ENCODE measurements at places on chromosomes 11 and 22.

DNA sequence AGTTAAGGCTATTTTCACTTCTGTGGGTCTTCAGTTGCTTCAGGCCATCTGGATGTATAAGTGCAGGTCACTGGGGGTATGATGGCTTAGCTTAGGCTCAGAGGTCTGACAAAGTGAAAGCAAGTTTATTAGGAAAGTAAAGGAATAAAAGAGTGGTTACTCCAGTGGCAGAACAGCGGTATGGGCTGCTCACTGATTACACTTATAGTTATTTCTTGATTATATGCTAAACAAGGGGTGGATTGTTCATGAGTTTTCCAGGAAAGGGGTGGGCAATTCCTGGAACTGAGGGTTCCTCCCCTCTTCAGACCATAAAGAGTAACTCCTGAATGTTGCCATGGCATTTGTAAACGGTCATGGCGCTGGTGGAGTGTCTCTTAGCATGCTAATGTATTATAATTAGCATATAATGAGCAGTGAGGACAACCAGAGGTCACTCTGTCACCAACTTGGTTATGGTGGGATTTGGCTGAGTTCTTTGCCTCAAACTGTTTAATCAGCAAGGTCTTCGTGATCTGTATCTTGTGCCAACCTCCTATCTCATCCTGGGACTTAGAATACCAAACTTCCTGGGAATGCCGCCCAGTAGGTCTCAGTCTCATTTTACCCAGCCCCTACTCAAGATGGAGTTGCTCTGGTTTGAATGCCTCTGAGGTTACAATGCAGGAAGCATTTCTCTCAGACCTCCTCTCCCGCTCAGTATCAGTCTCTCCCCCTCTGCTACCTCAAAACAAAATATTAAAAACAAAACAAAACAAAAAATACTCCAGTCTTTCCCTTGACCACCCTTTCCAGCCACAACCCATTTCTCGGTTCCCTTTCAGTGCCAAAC lies 106.6 kb upstream of the SLC22A12 start:
- DNase-seq: no peak

GRCh38 chr11:106920899-106921509 lies 97.3 kb downstream of the GUCY1A2 start:
- DNase-seq: no peak

DNA sequence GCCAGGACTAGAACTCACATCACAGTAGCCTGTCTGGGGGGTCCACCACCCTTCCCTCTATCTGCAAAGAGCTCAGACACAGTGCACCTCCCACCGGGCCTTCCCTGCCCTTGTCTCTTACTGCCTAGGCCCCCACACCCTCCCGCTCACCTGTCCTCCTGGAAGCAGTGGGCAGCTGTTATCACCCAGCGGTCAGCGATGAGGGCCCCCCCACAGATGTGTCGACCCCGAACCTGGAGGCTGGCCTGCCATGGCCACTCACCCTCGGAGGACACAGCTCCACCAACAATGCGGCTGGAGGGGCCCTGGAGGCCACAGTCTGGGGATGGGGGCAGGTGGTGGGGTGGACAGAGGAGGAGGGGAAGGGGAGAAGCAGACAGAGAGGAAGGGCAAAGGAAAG lies 18.8 kb downstream of the KCTD17 start:
- no peak for DNase-seq

- no peak for DNase-seq
Measured at GRCh38 chr11:68695531-68695930, 11.2 kb downstream of the GAL start.

DNA sequence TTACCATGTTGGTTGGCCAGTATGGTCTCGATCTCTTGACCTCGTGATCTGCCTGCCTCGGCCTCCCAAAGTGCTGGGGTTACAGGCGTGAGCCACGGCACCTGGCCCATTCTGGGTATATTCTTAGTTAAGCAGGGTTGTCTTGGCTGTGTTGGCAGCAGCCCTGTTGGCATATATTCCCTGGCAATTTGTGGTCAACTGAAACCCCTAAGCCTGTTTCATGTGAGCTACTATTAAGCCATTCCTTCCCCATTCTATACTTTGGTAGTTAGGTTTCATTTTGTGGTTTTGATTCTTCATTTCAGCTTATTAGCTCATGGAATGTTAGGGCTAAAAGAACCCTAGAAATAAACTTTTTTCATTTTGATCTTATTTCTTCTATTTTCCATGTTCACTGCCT lies 22.2 kb upstream of the IL18BP start:
- no peak for DNase-seq

- no peak for DNase-seq
Measured at GRCh38 chr11:108518581-108518980, 20.4 kb upstream of the POGLUT3 start.

DNA sequence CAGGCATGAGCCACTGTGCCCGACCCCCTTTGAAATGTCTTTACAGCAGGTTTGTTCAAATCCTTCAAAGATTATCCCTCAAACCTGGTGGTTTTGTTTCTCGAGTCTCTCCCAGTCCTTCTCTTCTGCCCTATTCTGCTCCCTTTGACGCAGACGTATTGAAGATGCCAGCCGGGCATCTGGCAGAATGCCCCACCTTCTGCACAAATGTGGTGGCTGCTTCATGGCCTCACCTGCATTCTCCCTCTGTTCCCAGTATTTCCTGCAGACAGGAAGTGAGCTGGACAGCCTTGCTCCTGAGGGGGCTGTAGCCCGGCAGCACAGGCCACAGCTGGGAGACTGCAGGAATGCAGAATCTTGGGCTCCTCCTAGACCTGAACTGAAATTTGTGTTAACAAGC lies 4.8 kb upstream of the NAP1L4 start:
- no peak for DNase-seq

DNA sequence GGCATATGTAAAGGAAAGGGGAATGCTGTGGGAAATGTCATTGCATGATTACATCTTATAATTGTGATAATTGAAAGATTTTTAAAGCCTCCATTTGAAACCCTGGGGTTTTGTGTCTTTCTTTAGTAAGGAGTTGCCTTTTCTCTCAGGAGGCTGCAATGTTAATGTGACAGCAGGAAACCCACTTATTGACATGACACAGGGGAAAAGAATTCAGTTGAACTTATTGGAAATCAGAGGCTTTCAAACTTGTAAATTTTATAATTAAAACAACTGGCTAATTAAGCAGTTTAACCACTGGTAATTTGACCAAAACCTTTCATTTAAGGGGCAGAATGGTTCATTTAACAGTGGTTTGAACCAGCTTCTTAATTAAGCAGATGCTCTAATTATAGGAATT lies 31.2 kb downstream of the MRPL48 start:
- DNase-seq: no peak

GRCh38 chr22:42637555-42637954 lies 2.8 kb downstream of the ATP5MGL start:
- DNase-seq: no peak

- no peak for DNase-seq
Measured at GRCh38 chr11:110573411-110573810, 138.8 kb downstream of the ARHGAP20 start.

DNA sequence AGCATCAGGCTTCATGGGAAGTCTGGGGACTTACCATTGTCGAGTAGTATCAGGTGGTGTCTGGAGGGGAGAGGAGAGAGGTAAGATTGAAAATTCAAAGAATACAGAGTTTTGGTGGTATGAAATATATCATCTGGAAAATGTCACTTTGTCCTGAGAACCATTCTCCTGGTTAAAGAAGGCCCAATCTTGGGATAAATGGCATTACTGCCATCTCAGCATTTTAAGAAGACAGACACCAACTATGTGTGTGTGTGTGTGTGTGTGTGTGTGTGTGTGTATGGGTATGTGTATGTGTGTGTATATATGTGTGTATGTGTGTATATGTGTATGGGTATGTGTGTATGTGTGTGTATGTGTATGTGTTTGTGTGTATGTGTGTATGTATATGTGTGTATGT lies 673.3 kb downstream of the NTM start:
- DNase-seq: no peak

- no peak for DNase-seq
Measured at GRCh38 chr11:36724742-36725385, 126.8 kb upstream of the RAG2 start.
